GM12878 (cell line): ENCODE measurements at places on chromosomes 7 and 10.

DNA sequence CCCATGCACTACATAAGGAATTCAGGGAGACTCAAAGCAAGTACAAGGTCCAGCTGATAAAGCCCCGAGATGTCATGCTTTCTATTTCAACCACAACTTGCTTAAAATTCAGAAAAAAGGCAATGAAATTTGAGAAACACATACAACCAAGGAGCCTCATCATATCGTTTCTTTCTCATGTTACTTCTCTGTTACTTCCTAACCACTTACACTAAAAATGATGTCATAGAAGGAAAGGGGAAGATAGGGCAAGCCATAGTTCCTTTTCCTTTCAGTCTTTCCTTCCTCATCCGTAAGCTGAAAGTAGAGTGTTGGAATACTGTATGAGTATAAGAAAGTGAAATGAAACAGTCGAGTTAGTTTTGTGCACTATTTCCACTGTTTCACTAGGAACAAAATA, 27.9 kb upstream of the CDK14 start:
- no peak for DNase-seq

- DNase-seq: no peak
These were observed 57.9 kb downstream of the NPY start for GRCh38 chr7:24341691-24342413.

- DNase-seq: no peak
These were observed 13.3 kb downstream of the BMPER start for GRCh38 chr7:33918438-33919143.

GRCh38 chr7:85135977-85136376, 50.9 kb downstream of the SEMA3D start:
- DNase-seq: no peak

GRCh38 chr10:43939939-43940820, 291.5 kb upstream of the ZNF32 start:
- DNase-seq: no peak

DNA sequence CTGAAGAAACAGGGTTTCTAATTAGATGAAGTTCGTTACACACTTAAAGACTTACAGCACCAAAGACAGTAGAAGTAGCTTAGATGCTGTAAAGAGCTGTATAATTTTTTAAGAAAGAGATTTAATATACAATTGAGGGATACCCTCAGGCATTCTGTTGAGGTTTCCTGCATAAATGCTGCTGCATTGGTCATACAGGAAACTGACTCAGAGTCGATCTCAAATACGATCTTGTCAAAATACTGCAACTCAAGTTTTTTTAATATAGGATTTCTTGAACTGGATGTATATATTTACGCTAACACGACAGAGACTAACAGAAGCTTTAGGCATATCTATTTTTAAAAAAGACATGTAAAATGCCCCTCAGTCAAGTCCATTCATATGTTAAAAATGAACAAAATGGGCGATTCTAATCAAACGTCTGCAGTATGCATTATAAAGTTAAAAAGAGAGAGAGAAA, 2.4 kb upstream of the ARID5B start:
- DNase-seq: no peak

DNA sequence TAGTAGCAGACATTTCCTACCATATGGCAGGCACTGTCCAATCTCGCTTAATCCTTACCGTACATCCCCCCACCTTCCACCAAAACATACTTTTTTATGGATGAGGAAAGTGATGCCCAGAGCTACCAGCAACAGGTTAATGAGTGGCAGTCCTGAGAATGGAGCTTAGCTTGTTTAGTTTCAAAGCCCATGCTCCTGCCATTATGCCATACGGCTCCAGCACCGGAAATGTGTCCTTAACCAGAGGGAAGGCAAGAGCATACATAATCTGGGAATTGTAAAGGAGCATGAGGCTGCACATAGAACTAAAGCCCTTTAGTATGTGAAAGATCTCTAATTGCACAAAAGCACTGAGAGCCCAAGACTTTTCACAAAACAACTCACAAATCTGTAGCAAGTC, 155.9 kb upstream of the PHYHIPL start:
- no peak for DNase-seq

DNA sequence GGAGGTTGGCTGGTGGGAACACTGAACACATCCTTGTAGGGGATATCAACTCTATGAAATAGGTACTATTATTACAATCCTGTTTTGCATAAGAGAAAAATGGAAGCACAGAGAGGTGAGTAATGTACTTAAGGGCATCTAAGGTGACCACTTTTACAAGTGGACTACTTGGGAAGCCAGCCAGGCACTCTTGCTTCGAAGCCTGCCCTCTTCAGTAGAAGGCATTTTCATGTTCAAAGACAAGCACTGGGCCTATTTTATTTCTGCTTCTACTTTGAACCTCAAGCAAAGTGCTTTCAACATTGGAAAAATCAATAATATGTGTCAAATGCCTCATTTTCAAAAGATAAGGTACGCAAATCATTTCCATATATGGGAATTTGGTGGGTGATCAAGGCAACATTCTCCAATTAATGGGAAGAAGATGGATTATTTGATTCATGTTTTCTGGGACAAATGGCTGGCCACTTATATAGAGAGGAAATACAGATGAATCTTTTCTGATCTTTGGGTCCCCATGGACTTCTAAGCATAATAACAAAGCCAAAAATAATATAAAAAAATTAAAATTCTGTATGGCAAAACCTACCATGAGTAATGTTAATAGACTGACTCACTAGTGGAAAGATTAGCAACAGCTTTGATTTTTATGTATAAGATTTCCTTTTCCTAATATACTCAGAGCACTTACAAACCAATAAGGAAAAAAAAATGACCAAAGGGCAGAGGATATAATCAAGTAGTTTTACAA, 270.2 kb downstream of the FRMD4A start:
- no peak for DNase-seq

GRCh38 chr7:128827248-128827958, 2.8 kb upstream of the FLNC start:
- no peak for DNase-seq

DNA sequence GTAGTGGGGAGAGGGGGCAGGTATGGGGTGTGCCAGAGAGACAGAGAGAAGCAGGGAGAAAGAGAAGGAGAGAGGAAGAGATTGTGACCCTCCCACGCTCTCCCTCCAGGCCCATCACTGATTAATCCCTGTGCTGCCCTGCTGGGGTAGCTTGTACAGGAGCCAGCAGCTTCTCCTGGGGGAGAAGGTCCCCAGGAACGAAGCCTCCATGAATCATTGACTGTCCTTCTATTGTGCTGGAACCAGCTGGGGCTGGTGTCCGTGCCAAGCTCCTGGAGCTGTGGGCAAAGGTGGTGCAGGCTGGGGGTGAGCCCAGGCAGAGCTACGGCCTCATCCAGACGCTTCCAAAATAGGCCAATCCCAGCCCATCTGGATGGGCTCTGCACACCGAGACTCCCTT, 20.9 kb downstream of the AQP1 start:
- DNase-seq: no peak

- DNase-seq: no peak
These were observed 1158.5 kb upstream of the C7orf33 start for GRCh38 chr7:147432079-147432478.

DNA sequence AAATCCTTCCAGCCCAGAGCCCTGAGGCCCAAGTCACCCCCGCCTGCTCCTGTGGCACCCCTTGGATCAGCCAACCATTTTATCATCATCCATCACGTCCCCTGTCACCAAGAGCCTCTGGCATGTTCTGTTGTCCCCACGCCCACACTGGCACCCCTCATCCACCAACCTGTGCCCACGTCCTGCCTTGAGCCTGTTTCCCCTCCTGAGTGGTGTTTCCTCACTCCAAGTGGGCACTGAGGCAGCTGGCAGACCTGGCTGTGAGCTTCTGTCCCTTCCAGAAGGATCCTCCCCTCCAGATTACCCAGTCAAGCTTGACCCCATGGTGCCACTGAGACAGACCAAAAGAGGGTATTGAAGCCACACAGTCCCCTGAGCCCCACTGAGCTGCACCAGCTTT, 71.4 kb upstream of the ANTXRL start:
- DNase-seq: no peak

- no peak for DNase-seq
These were observed 19.1 kb downstream of the CTBP2 start for GRCh38 chr10:125141150-125141859.
